ENCODE measurements at places on chromosomes 2 and 18.

GRCh38 chr2:177930916-177931315 lies 141.7 kb downstream of the PDE11A start:
- no peaks in the 10 kb centered on the region for H3K27me3 ChIP-seq
- DNase-seq: no peak
- no peaks in the 10 kb centered on the region for H3K4me1 ChIP-seq

DNA sequence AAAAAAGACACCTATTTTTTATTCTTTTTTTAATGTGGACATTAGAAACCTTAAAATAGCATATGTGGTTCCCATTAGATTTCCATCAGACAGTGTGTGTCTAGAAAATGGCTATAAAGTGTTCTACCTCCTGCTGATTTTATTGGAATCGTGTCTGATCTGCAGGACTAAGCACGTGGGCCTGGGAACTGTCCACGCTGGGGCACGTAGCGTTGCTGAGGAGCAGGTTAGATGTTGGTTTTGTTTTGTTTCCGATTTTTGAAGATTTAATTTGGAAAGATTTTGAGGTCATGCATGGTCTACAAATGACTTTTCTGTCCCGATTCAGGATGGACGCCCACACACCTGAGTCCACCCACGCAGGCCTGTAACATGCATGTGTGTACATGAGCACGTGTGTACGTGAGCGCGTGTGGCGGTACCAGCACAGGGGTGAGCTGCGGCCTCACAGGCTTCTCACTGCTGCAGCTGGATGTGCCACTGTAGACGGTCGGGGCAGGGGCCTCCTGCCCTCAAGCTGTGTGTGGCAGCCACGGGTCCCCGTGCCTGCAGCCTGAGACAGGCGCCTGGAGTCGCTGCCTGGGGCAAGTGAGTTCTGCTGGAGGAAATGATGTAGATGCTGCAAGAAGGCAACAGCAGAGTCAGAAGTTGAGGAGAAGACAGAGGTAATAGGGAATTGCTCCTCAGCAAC lies 99.7 kb upstream of the CTDP1 start:
- H3K4me3 ChIP-seq: no peak overlapping the region
- no peaks in the 10 kb centered on the region for H3K27me3 ChIP-seq
- no peaks in the 10 kb centered on the region for H3K4me1 ChIP-seq
- no peak for DNase-seq

DNA sequence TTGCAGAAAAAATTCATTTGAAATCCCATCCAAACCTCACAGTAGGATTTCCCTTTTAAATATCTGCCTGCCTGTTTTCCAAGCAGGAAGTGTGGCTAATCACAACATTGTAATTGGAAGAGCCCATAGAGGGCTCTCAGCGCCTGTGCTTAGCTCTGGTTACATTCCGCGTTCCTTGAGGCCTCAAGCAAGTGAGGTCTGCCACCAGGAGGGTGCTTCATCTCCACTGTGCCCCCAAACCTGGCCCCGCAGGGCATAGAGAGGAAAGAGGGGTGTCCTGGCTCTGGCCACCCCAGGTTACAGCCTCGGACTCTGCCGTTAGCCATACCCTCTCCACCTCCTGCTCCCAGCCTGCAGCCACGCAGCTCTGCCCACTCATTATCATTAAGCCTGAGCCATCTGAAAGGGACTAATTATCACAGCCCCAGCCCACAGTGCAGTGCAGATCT lies 214.8 kb downstream of the SP3 start:
- no peaks in the 10 kb centered on the region for H3K36me3 ChIP-seq
- H3K4me3 ChIP-seq: no peak overlapping the region
- no peaks in the 10 kb centered on the region for H3K27me3 ChIP-seq
- peaks cover 35% of the 10 kb centered on the region for H3K4me1 ChIP-seq

- H3K36me3 ChIP-seq: no peaks in the 10 kb centered on the region
- H3K4me1 ChIP-seq: no peaks in the 10 kb centered on the region
- H3K4me3 ChIP-seq: no peak overlapping the region
- H3K27me3 ChIP-seq: no peaks in the 10 kb centered on the region
These were observed 281.8 kb downstream of the NCKAP5 start for GRCh38 chr2:133286326-133286922.

GRCh38 chr2:18860179-18860578 lies 270.8 kb upstream of the NT5C1B start:
- no peaks in the 10 kb centered on the region for H3K36me3 ChIP-seq
- H3K4me1 ChIP-seq: no peaks in the 10 kb centered on the region
